ENCODE measurements at places on chromosomes 11 and 22. TPM values are rescaled to one million over a fixed set of nuclear protein-coding genes. Genes with fewer than 3 reads are reported as not detected.

Gene SAA1
- 64.1 TPM for total RNA-seq

Gene DCUN1D5
- total RNA-seq = 38.9 TPM

- DNase-seq = no peak
Measured at GRCh38 chr11:11876458-11876857, 34.7 kb downstream of the USP47 start.

DNA sequence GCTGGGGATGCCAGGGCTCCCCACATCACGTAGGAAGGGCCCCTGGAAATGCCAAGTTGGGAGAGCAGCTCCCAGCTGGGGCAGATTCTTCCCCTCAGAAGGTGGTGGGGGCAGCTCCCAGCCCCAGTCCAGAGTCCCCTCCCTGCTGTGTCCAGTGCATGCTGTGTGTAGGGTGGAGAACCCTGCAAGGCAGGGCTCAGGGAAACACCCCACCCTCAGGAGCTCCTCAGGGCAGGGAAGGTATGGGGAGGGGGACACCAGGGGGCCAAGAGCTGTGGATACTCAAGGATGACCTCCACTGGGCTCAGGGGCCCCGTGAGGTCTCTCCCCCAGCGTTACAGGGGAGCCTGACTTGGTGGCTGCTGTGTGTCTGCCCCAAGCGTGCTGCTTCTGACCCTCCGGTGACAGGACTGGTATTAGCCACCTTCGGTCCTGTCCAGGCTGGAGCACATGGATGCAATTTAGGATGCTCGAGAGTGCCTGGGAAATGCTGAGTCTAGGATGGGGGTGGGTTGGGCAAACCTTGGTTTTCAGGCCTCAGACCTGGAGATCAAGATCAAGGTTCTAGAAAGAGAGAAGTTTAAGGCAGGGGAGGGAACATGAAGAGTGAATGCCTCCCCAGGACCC, 16.1 kb upstream of the CABP7 start:
- no peak for DNase-seq

DNA sequence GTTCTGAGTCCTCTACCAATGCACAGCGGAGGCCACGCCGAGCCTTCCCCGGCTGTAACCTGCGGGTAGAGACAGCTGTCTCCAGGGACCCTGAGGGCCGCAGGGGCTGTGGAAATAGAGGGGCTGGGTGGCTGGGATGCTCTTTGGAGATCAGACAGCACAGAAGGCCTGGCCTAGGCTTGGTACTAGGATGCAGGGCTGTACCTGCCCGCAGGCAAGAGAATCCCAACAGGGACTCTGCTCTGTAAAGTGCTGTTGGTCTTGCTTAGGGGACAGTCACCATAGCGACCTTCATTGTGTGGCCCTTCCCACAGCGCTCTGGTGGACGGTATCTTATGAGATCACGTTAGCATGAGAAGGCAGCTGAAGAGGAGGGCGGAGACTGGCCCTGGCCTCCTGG, 11.3 kb upstream of the KCNJ5 start:
- no peak for DNase-seq

DNA sequence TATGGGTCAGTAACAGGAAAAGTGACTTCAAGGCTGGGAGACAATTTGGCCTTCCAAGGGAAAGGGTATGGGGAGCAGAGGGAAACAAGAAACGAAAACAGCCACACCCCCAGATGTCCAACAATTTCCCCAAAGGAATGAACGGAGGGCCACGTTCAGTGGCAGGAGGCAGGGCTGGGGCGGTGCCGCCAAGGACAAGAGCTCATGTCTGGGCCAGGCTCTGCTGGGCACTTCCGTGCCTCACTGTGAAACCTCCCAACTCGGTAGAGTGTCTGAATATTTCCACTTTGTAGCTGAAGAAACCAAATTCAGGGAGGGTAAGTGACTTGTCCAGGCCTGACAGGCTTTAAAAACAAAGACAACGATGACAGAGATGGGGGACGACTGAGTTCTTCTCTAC, 11.9 kb downstream of the IFT27 start:
- no peak for DNase-seq

- no peak for DNase-seq
Measured at GRCh38 chr11:8720352-8720751, 37.8 kb downstream of the RPL27A start.

DNA sequence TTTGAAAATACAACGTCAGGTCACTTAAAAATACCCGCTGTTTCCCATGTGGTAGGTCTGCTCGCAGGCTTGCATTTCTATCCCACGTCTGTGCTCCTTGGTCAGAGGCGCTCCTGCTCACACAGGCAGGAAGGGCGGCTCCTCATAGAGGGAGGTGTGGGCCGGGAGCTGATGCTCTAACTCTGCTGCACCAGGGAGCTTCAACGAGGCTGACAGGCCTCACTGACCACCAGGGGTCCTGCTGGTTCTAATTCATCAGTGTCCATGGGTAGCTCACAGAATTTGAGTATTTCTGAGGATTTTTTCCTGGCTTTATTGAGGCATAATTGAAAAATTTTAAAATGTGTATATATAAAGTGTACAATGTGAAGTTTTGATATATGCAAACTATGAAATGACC, 68.5 kb downstream of the PIWIL3 start:
- no peak for DNase-seq

- DNase-seq = no peak
Measured at GRCh38 chr22:37678372-37678771, 2.9 kb downstream of the LGALS1 start.

DNA sequence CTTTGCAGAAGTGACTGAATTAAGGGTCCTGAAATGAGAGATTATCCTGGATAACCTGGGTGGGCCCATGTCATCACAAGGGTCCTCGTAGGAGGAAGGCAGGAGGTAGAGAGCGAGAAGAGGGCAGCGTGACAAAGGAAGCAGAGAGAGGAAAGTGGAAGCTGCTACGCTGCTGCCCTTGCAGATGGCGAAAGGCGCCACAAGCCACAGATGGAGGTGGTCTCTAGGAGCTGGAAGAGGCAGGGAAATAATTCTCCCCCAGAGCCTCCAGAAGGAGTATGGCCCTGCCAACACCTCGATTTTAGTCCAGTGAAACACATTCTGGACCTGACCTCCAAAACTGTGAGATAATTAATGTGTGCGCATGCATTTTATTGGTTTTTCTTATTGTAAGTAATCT, 13.4 kb downstream of the TMEM184B start:
- DNase-seq = no peak

DNA sequence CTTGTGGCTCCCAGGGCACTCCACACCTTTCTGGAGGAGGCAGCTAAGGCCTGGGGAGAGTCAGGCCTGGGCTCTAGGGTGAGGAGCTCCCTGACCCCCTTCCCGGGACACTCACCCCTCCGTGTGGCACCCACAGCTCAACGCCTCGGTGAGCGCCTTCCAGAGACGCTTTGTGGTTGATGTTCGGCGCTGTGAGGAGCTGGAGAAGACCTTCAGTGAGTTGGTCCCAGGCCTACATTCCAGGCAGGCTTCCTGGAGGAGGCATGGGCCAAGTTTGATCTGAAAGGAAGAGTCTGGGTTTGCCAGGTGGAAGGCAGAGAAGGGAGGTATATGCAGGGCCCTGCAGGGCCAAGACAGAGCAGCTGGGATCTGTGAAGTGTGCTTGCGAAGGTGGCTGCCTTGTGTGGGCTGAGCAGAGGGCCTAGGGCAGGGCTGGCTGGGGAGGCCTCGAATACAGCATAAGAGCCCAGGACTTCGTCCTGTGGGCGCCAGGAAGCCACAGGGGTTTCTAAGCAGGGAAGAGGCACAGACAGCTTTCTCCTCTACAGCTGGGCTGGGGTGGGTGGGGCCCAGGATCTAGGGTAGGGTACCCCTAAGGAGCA, 2.9 kb downstream of the TCIRG1 start:
- no peak for DNase-seq

- no peak for DNase-seq
Measured at GRCh38 chr11:22749536-22749935, 80.1 kb downstream of the SVIP start.
